ENCODE measurements at places on chromosomes 4 and X. TPM values are rescaled to one million over a fixed set of nuclear protein-coding genes. Genes with fewer than 3 reads are reported as not detected.

PRDX4 gene
- 47.1 TPM for total RNA-seq

POLR2B gene
- 41.2 TPM for total RNA-seq

GSPT2 gene
- total RNA-seq: 5.1 TPM

UVSSA gene
- total RNA-seq: 11.0 TPM

STATH gene
- not detected for total RNA-seq

DNA sequence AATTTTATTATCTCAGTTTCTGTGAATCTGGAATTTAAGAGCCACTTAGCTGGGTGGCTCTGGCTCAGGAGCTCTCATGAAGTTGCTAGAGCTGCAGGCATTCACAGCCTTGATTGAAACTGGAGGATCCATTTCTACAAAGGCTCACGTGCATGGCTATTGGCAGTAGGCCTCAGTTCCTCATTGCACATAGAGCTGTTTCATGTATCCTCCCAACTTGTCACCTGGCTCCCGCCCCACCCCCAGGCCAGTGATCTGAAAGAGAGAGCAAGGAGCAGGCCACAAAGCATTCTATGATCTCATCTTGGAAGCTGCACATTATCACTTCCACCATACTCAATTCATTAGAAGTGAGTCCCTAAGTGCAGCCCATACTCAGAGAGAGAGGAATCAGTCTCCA is 18.5 kb upstream of the AP1AR start:
- DNase-seq: no peak

PAGE5 gene
- not detected for total RNA-seq

DNA sequence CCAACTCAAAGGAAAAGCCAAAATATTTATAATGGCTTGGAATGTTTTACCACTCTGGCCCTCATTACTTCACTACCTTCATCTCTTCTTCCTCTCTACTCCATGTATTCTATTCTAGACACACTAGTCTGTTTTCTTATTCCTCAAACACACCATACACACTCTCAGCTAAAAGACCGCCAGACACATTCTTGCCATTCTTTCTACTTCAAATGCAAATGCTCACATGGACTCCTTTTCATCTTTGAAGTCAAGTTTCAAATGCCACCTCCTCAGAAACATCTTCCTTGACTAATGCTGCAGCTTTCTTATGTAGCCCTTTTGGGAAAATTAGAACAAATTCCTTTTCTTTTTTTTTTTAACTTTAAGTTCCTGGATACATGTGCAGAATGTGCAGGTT is 412.9 kb upstream of the FMR1 start:
- no peak for DNase-seq

- DNase-seq: no peak
Measured at GRCh38 chr4:135834471-135834870, 1632.9 kb upstream of the PABPC4L start.

CRMP1 gene
- under 0.01 TPM for total RNA-seq

CCDC149 gene
- 2.7 TPM for total RNA-seq

FOXR2 gene
- total RNA-seq: not detected

- peak; percentile 2 for DNase-seq
Measured at GRCh38 chrX:108439961-108440696, 491 bp downstream of the COL4A5 start.

DNA sequence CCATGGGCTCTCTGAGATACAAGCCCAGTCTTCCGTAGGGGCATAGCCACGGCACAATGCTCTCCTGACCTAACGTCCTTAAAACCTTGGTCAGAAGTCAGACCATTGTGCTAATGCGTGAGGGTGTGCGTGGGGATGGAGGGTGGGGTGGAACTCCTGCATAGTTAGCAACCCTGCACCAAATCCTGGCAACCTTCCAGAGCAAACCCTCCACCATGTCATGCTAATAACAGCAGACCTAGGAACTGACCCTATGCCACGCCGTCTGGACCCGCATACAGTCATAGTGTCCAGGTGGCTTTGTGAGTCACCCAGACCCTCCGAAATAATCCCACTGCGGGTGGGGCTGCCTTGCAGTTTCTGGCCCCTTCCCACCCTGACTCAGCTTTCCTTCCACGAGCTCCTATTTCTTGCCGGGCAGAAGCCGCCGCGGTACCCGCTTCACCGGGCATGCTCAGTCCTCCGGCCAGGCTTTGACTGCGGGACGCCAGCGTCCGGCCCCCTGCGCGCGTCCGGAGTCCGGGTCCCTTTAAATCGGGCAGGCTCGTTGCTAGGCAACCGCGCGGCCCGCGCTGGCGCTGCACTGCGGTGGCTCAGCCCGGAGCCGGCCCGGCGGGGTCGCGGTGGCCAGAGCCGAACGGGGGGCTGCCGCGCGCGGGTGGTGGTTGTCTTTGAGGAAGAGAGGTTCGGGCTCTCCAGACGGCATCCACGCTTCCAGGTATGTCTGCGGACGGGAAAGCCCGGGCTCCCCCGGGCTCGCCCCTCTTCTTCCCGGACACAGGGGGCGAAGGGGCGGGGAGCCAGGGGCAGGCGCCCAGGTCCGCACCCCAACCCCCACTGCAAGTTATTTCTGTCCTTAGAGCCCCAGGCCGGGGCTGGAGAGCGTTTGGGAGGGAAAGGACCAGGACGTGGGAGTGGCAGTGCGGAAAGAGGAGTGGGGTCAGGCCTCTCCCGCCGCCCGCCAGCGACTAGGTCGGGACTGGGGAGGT is at the start of gene CCDC160:
CCDC160 (plus strand) TSS at position 557 of the 989 bp plus-strand sequence. CDS start 7,619 bp downstream, outside the sequence.
- no peak for DNase-seq

- no peak for DNase-seq
Measured at GRCh38 chr4:136306361-136306760, 1225.9 kb downstream of the PCDH18 start.

GRCh38 chrX:52979993-52980392 is 21.7 kb upstream of the FAM156A start:
- DNase-seq: no peak

RAB39B gene
- 3.2 TPM for total RNA-seq

GRCh38 chr4:136918772-136919171 is 613.5 kb downstream of the PCDH18 start:
- no peak for DNase-seq

ESX1 gene
- not detected for total RNA-seq

DNA sequence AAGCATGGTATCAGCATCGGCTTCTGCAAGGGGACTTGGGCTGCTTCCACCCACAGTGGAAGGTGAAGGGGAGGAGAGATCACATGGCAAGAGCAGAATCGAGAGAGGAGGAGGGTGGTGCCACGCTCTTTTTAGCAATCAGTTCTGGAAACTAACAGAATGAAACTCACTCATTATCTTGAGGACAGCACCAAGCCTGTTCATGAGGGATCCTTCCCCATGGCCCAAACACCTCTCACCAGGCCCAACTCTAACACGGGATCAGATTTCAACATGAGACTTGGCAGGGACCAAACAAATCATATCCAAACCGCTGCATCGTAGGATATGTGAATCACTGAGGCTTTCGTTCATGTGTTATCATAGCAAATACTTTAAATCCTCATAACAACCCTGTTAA is 125.5 kb downstream of the GPC3 start:
- no peak for DNase-seq

RADX gene
- 3.8 TPM for total RNA-seq

DNA sequence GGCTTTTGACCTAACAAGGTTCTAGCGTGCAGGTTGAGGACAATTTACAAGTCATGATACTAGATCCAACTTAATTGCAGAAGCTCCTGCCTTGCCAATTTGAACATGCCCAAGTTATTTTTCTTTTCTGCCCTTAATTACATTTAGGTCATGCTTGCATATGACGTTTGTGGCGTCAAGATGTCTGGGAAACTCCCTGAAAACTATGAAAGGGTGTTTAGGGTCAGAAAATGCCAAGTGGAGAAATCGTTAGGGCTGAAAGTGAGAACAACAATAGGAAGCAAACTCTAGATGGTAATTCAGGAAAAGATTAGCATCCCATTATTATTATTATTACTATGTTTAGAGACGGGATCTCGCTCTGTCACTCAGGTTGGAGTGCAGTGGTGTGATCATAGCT is 38.2 kb upstream of the PLAC8 start:
- DNase-seq: no peak

PDCL2 gene
- not detected for total RNA-seq

DNA sequence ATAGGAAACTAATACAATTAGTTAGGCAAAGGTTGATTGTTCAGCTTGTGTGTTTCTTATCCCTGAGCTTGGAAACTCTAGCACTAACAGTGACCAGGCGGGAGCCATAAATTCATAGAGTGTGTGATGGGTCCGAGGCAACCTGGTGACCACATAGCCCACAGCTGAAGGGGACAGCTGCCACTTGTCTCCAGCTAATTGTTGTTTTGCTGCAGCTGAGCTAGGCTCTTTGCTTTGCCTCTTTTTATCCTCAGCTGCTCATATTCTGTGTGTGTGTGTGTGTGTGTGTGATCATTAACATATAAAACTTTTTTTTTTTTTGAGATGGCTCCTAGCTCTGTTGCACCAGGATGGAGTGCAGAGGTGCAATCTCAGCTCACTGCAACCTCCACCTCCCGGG is 53.2 kb downstream of the DOCK11 start:
- DNase-seq: no peak

DNA sequence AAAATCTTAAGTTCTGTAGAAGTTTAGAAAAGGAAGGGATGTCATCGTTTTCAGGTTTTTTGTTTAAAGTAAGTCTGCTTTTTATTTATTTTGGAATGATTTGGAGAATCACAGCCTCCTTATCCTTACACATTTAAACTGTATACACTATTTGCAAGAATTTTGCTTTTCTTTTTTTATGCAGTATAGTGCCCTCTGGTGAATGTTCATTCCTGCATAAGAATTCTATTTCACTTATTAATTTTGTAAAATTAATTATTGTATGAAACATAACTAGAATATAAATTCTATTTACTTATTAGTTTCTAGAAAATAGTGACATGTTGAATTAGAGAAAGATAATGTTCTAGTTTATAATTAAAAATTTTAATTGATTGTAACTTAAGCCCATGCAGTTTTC is 44.6 kb downstream of the DACH2 start:
- no peak for DNase-seq

GRCh38 chrX:17592117-17592516 is 145.2 kb upstream of the SCML1 start:
- DNase-seq: no peak

CASK gene
- total RNA-seq: 4.3 TPM

NWD2 gene
- under 0.01 TPM for total RNA-seq

- DNase-seq: peak; percentile 35
Measured at GRCh38 chr4:56972809-56973208, 4.6 kb downstream of the NOA1 start.

DNA sequence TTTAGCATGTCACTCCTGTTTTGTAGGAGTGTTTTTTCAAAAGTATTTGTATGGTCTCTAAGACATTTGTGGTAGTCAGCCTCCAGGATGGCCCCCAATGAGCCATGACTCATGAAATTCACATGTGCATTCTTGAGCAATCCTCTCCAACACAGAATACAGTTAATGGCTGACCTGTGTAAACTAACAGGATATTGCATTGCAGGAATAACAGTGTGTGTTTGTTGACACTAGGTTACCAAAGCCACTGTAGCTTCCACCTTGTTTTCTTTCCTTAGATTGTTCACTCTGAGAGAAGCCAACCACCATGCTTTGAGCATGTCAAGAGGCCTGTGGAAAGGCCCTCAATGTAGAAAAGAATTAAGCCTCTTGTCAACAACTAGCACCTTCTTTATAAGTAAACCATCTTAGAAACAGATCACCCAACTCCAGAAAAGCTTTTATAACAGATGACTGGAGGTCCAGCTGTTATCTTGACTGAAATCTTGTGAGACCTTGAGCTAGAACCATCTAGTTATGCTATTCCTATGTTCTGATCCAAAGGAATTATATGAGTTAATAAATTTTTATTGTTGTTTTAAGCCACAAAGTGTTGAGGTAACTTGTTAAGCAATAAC is 28.5 kb downstream of the TBCK start:
- DNase-seq: peak; percentile 22

MGAT4D gene
- under 0.01 TPM for total RNA-seq

GRCh38 chrX:31219174-31219573 is 147.3 kb upstream of the FTHL17 start:
- no peak for DNase-seq

GRCh38 chrX:103780336-103781061 is 3.9 kb downstream of the PLP1 start:
- no peak for DNase-seq

GRCh38 chr4:56696056-56696455 is 15.0 kb upstream of the HOPX start:
- DNase-seq: no peak

DNA sequence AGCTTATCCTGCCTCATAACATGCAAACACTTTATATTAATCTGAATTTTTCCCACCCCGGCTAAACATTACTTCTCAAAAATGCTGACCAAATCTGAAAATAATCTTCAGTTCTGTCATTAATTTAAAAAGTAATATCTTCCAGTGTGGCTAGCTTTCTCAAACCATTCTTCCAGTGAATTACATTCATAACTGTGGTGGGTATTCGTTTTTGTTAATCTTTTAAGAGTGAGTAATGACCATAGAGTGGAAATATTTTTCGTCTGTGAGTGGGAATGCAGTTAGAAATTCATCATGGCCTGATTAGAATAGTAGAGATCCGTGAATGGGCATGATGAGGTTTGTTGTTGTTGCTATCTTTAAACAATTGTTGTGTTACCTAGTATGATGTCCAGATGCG is 138.6 kb upstream of the SFRP2 start:
- DNase-seq: no peak

- DNase-seq: no peak
Measured at GRCh38 chr4:153259661-153260060, 55.4 kb downstream of the TRIM2 start.

- no peak for DNase-seq
Measured at GRCh38 chr4:40733752-40734151, 16.0 kb upstream of the NSUN7 start.

GRCh38 chr4:92128676-92129075 is 175.1 kb upstream of the GRID2 start:
- DNase-seq: no peak

NPFFR2 gene
- total RNA-seq: not detected

DNA sequence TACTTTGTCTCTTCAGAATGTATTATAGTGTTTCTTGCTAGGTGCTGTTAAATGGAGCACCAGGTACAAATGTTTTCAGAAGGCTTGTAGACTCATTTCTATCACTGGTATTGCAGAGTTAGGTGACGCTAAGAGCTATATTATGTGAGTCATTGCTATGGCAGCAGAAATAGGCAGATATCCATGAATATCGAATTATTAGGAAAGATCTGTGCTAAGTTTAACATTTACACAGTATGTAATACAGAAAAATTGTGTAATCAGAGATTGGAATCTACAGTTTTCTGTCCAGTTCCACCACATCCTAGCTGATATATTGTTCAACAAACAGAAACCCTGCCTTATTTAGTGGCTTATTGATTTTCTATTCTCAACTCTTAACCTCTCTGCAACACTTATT is 1025.5 kb downstream of the STIM2 start:
- no peak for DNase-seq

USP17L17 gene
- total RNA-seq: not detected

GRCh38 chrX:134173541-134174272 is 63.3 kb upstream of the CCDC160 start:
- DNase-seq: no peak

- no peak for DNase-seq
Measured at GRCh38 chrX:47814851-47815250, 21.9 kb upstream of the ZNF81 start.

L1CAM gene
- total RNA-seq: under 0.01 TPM

- DNase-seq: no peak
Measured at GRCh38 chr4:1241466-1241935, 7.4 kb downstream of the CTBP1 start.
